ENCODE measurements at places on chromosomes 5 and 9.

DNA sequence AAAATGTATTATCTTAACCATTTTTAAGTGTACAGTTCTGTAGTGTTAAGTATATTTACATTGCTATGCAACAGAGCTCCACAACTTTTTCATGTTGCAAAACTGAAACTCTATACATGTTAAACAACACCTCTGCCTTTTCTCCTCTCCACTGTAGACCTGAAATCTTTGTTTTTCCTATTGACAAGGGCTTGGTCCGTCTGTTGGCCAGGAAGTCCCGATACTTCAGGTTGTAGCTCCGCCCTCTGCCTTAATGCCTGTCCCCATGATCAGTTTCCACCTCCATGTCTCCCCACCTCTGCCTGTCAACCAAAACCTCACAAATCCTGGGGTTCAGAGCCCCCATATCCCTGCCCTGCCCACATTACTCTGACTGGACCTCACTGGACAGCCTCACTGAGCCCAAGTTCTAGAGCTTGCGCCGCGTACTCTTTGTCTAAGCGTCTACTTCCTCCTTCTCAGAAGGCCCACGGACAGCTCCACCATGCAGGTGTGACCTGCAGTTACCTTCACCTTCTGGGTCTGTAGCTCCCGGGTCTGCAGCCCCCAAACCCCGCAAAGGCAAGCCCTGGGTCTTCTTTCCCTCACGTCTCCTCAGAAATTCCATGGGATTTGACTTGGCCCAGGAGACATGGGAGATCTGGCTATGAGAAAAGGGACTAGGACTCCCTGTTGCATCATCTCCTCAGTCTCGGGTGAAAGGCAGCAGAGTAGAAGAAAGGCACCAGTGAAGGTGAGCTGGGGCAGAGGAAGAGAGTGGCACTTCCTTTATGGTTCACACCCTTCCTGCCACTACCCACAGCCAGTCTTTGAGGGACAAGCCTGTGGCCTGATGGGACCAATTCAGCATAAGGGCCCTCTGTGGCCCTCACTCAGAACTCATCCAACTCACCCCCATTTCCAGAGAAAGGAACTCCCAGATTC, 8.0 kb downstream of the GLIPR2 start:
- no peak for DNase-seq

- DNase-seq, result no peak
Measured at GRCh38 chr9:110820381-110820780, 151.8 kb downstream of the MUSK start.

GRCh38 chr9:28317745-28318144, 744.5 kb upstream of the C9orf72 start:
- DNase-seq, result no peak

- no peak for DNase-seq
Measured at GRCh38 chr9:131720330-131720729, 19.5 kb downstream of the RAPGEF1 start.

DNA sequence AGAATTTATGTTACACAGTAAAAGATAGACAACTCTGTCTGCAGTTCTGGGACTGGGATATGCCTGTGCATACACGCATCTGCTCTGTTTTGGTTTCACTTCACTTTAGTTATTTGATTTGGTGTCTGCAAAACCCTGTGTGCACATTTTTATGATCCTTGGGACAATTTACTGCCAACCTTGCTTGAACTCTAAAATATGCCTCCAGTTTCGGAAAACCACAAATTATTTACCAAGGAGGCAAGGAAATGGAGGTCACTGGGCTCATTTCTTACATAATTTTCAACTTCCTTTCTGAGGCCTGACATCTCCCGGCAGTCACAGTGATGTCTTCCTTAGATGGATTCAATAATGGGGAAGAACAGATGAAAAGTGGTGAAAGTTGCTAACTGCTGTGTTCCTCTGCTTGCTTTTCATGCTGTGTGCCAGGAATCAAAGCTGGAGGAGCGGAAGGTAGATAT, 61.2 kb upstream of the TAF11L2 start:
- DNase-seq, result no peak

DNA sequence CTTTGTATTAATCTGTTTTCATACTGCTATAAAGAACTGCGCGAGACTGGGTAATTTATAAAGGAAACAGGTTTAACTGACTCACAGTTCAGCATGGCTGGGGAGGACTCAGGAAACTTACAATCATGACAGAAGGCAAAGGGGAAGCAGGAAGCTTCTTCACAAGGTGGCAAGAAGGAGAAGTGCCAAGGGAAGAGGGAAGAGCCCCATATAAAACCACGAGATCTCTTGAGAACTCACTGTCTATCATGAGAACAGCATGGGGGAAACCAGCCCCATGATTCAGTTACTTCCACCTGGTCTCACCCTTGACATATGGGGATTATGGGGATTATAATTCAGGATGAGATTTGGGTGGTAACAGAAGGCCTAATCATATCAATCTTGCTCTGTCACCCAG, 60.9 kb upstream of the CHD1 start:
- no peak for DNase-seq

GRCh38 chr5:101991486-101991885, 304.6 kb downstream of the SLCO4C1 start:
- no peak for DNase-seq

- DNase-seq, result no peak
Measured at GRCh38 chr5:27908341-27908740, 870.0 kb upstream of the CDH9 start.

GRCh38 chr5:79448336-79448735, 65.6 kb downstream of the HOMER1 start:
- DNase-seq, result no peak

- DNase-seq, result no peak
Measured at GRCh38 chr9:14909961-14910805, at the start of gene FREM1. TSS of gene FREM1 (minus strand) at chr9:14910428. CDS start at chr9:14868977, 41,451 bp downstream.

- no peak for DNase-seq
Measured at GRCh38 chr9:98786750-98787510, 9.4 kb downstream of the ANKS6 start.

DNA sequence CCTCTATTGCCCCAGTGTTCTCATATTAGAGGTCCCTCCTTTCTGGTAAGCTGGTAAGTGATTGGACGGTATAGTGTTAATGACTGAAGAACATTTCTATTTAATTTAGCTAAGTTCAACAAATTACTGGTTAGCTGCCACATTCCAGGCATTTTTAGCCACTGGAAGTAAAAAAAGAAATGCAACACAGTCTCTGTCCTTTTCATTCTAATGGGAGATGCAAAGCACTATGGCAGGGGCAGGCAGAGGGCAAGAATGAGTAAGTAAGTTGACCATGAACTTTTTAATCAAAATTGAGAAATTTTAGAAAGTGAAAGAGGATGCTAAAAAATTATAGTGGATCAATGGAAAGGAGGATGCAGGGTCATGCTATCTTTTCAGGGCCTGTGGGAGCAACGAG, 137.4 kb downstream of the GPBP1 start:
- no peak for DNase-seq

DNA sequence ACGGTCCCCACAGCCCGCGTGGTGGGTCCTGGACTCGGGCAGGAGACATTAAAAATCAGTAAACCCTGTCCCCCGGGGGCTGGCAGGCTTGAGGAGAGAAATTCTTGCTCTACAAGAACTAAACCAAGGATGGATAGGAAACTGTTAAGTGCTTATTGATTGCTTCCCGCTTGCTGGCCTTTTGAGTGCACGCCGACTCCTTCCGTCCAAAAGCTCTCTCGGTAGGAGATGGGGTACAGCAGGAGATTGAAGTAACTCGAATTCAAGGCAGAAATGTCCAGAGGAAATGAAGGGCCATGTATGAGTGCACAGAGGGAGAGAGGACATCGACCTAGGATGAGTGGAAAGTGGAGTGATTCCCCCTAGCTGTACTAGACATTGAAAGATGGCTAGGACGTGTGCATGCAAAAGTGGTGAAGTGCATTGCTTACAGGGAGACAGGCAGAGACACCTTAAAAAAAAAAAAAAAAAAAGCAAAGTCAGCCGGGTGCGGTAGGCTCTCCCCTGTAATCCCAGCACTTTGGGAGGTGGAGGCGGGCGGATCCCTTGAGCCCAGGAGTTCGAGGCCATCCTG, 923 bp downstream of the RECK start:
- DNase-seq, result no peak
